Activated T-helper 2 cell treated with anti-CD3 and anti-CD28 coated beads, Interferon-gamma antibody, Interleukin-2, Interleukin-4, amounts not matched to agents 10 μg/mL and 5 μg/mL and 100 μg/mL, durations not matched to agents 14 hours and 24 hours and 36 hours (primary cell): ENCODE measurements at places on chromosomes 12 and 14. TPM values are rescaled to one million over a fixed set of nuclear protein-coding genes. Genes with fewer than 3 reads are reported as not detected.

ASB2 gene
- total RNA-seq = 19.8 TPM in 2 replicates

NRIP2 gene
- not detected in 2 replicates for total RNA-seq

CMTM5 gene
- total RNA-seq = not detected in 2 replicates

ANKS1B gene
- total RNA-seq = 0.76 and 1.0 TPM in 2 replicates

OTUB2 gene
- 2.1 and 2.3 TPM in 2 replicates for total RNA-seq

DPY19L2 gene
- total RNA-seq = 0.32 and 0.91 TPM in 2 replicates

BMAL2 gene
- total RNA-seq = 58.9 and 59.6 TPM in 2 replicates

SDS gene
- not detected in 2 replicates for total RNA-seq

SYCP3 gene
- 0.50 and 0.92 TPM in 2 replicates for total RNA-seq

ZNF605 gene
- total RNA-seq = 7.3 and 8.2 TPM in 2 replicates

LRTM2 gene
- total RNA-seq = 0.07 and 0.09 TPM in 2 replicates

SLC8A3 gene
- total RNA-seq = 0.32 and 0.37 TPM in 2 replicates

SMCO2 gene
- total RNA-seq = 1.3 and 1.4 TPM in 2 replicates

DICER1 gene
- total RNA-seq = 64.0 and 67.1 TPM in 2 replicates

ZFHX2 gene
- total RNA-seq = 2.0 and 2.5 TPM in 2 replicates

SSPN gene
- total RNA-seq = not detected in 2 replicates

PUS1 gene
- 71.2 and 79.2 TPM in 2 replicates for total RNA-seq

TSHR gene
- not detected in 2 replicates for total RNA-seq

CLEC2B gene
- 5.0 and 5.1 TPM in 2 replicates for total RNA-seq

BHLHE41 gene
- total RNA-seq = not detected in 2 replicates

PEX5 gene
- 26.4 and 28.3 TPM in 2 replicates for total RNA-seq

LRRC10 gene
- not detected in 2 replicates for total RNA-seq

TMEM30B gene
- total RNA-seq = 0.46 and 0.66 TPM in 2 replicates

MYBPC1 gene
- not detected in 2 replicates for total RNA-seq

ASCL1 gene
- total RNA-seq = not detected in 2 replicates

C14orf119 gene
- 57.7 and 65.2 TPM in 2 replicates for total RNA-seq

CBLN3 gene
- 5.4 and 5.5 TPM in 2 replicates for total RNA-seq

B4GALNT1 gene
- total RNA-seq = 10.8 and 11.3 TPM in 2 replicates

MNAT1 gene
- 56.2 and 57.5 TPM in 2 replicates for total RNA-seq

TCL1B gene
- total RNA-seq = not detected in 2 replicates

SIX4 gene
- total RNA-seq = 1.1 and 1.3 TPM in 2 replicates

MEG3 gene
- not detected in 2 replicates for total RNA-seq
